ENCODE measurements at places on chromosomes 6 and 20.

DNA sequence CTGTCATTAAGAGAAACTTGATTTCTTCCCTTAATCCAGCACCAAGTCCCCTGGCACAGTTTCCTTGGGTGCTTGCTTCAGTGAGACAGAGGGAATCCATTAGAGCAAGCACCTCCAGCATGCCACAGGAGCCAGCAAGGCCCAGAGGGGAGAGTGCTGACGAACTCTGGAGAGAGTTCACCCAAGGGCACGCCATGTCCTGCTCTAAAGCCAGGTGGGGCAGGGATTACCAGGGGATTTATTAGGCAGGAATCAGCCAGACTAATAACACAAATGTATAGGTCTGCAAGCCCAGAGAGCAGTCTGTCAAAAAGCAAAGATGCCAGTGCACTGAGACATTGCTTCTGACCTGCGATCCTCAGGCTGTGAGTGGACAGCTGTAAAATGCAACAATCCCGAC, 155.4 kb upstream of the SYNDIG1 start:
- DNase-seq, result no peak

DNA sequence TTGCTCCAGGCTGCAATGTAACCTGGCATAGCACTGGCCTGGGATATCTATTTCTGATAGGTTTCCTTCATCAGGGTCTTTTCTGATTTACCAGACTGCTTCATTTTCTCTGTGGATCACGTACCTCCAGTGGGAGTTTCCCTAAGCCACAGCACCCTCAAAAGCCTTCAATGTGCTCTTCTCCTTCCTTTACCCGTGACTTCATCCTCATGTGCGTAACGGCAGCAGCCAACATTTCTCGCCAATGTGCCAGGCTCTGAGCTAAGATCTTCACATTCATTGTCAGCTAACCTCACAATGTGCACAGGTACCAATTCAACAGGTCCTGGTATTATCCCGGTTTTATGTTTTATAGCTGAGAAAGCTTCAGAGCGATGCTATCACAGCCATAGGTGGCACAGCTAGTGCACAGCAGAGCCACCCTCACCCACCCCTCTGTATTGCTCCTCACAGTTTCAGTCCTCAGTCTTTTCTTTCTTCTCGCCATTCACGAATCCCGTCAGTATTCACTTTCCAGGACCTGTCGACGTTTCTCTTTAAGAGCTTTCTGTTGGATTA, 58.2 kb downstream of the TNFAIP3 start:
- DNase-seq, result no peak

- no peak for DNase-seq
Observed at GRCh38 chr6:121711472-121711871, 276.0 kb downstream of the GJA1 start.

- no peak for DNase-seq
Observed at GRCh38 chr20:49799698-49800097, 12.9 kb upstream of the SLC9A8 start.

DNA sequence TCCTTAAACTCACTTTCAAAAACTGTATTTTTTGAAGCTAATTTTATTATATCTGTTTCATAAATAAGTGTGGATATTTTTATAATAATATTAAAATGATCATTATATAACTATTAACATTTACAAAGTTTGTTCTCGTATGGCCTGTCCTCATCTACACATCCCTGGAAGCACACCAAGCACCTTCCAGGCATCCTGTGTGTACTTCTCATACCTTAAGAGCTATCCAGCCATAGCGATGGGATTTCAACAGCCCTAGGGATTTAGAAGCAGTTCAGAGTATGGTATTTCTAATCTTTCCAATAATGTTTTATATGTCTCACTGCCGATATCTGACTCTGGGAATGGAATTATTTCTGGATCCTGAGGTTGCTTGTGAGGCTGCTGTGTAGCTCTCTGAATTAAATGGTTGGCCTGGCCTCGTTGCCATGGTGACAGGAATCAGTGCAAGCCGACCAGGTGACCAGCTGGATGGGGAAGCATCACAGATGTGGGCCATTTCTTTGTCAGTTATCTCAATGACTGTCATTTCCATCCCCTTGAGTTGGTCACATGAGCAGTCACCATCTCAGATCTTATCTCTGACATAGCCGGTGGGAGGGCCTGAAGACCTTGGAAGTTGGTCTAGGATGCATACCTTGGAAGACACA, 265.2 kb upstream of the RIN2 start:
- DNase-seq, result no peak

DNA sequence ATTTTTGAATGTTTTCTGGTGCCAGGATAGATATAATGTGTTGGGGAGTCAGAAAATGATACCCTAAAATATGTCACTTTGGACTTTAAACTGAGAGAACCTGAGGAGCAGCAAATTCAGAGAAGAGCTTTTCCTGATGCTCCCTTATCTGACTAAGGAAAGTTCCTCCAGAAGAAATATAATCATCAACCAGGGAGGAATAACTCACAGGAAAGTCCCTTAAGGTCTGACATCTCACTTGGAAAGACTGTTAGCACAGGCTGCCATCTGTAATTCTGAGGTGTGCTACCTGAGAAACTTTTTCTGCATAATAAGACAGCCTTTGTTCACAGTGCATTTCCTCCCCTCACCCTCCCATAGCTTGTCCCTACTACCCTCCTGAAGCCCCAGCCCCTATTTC, 218.6 kb downstream of the SYNE1 start:
- no peak for DNase-seq

DNA sequence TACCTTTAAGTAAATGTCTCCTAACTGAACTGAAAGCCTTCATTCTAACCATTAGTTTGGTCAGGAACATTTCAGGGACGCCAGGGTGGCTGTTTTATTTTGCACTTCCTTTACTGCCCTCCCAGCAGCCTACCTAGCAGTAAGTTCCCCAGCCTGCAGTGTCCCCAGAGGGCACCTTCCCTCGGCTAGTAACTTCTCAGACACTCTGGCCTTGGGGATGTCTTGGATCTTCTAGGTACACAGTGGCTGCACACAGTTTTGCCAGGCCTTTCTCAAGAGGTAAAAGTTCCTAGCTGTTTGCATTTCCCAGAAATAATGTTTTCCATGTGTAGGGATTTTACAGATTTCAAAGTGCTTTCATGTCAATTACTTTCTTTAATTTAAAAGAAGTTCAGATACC, 378 bp upstream of the LAMA2 start:
- DNase-seq, result no peak
